CD4-positive, alpha-beta T cell treated with Interleukin-6 at 100 ng/mL for 8 hours (primary cell): ENCODE measurements at places on chromosomes 3 and 15.

DNA sequence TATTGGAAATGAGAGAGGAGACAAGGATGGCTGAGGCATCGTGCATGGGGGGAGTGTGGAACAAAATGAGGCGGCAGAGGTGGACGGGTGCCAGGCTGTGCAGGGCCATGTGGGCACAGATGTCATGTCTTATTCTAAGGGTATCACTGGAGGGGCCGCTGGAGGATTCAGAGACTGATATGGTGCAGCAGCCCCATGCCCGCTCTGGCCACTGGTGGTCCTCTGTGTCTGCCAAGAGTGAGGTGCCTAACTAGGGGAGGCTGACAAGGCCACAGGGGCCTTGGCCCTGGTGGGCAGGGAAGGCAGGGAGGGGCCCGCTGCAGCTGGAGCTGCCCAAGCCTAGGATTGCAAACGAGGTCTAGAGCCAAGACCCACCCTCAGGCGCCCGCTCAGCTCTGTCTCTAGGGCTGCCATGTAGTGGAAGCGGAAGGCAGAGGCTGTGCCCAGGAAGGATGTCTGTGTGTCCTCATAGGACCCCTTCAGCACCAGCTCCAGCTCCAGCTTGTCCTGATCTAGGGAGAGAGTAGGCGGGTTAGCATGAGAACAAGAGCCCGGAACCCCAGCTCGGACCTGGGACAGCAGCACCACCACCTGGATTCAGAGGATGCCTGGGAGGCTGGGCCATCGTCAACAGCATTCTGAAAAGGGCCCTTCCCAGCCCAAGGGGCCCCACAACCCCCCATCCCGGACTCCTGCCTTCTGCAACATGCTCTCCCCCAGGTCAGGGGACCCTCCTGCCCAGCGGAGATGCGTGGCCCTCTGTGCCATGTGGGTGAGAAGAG, 11.3 kb downstream of the PLA2G4D start:
- DNase-seq: no peak

GRCh38 chr15:70516408-70517193, 246.8 kb downstream of the UACA start:
- DNase-seq: no peak

DNA sequence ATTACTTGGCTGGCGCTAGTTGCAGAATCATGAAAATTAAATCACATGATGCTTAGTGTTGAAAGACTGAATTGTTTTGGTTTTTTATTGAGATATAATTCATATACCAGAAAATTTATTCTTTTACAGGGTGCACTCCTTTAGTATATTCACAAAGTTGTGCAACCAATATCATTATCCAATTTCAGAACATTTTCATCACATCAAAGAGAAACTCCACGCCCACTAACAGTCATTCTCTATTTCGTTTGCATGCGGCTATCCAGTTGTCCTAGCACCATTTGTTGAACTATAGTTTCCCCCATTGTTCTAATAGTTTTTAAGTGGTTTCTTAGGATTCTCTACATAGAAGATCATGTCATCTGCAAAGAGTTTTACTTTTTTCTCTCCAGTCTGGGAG, 3.7 kb downstream of the EHD4 start:
- no peak for DNase-seq

GRCh38 chr15:39579487-39580116, 1.3 kb upstream of the THBS1 start:
- no peak for DNase-seq

GRCh38 chr3:22262386-22262785, 511.4 kb upstream of the ZNF385D start:
- no peak for DNase-seq

GRCh38 chr3:172074586-172074985, 35.2 kb downstream of the FNDC3B start:
- no peak for DNase-seq

DNA sequence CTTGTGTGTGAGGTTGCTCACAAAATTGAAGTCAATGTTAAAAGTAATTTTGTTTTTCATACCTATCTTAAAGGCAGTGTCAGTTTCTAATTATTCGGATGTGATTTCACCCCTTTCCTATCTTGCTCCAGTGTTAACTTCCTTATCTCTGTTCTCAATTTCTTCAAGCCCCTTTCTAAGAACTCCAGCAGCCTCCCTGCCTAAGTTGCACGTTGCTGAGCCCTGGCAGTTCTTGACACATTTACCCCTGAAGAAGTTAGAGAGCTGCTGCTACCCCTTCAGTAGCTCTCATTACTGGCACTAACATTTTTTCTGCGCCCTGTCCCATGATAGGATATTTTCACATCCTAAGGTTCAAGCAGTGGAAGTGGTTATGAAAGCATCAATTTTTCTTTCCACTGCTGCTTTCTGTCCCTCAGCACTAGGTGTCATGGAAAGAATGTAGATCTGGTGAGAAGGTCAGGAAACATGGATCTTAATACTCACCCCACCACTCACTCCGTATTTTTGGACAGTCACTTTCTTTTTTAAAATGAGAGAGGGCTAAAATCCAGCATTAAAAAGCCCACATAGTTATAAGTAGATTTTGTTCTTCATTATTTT, 62.9 kb downstream of the OPA1 start:
- DNase-seq: no peak

- DNase-seq: no peak
Measured at GRCh38 chr15:92681141-92681631, 25.6 kb upstream of the FAM174B start.

GRCh38 chr15:101528108-101528916, 38.8 kb upstream of the PCSK6 start:
- no peak for DNase-seq
